ENCODE measurements at places on chromosomes 5 and 9. TPM values are rescaled to one million over a fixed set of nuclear protein-coding genes. Genes with fewer than 3 reads are reported as not detected.

Gene IFNA21
- not detected for total RNA-seq

DNA sequence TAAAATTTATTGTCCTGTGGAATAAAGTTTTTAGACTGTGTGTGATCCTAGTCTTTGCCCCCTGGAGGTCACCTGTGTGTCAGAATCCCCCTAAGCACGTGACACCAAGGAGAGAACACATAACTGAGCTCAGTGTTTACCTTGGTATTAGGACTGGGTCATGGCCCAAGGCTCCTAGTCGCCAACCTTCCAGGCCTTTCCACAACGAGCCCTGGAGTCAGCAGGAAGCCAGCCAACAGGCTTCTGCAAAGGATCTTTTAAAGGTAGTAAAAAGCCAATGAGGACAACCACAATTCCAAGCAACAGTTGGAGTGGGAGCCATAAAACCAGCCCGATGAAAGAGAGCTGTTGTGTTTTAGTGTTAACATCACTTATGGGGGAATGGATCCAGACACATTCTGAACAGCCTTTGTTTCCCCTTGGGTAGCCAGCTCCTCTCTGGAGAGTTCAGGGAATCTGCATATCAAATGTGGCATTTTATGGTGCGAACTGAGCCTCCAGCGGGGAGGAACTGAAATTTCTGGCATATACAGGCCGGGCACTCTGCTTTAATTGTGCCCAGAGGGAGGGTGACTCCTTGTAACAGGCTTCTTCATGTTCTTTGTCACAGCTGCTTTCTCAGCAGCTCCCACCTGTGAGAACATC is 239.9 kb downstream of the FSTL4 start:
- no peak for DNase-seq

GRCh38 chr9:34139477-34140146 is 13.1 kb upstream of the DCAF12 start:
- no peak for DNase-seq

DNA sequence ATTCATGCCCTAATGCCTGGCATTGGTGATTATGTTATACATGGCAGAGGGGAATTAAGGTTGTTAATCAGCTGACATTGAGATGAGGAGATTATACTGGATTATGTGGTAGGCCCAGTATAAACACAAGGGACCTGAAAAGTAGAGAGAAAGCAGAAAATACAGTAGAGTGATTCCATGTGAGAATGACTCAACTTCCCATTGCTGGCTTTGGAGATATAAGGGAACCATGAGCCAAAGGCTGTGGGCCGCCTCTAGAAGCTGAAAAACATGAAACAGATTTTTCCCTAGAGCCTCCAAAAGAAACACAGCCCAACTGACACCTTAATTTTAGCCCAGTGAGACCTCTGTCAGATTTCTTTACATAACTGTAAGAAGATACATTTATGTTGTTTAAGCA is 65.0 kb upstream of the CTXN3 start:
- no peak for DNase-seq

DNA sequence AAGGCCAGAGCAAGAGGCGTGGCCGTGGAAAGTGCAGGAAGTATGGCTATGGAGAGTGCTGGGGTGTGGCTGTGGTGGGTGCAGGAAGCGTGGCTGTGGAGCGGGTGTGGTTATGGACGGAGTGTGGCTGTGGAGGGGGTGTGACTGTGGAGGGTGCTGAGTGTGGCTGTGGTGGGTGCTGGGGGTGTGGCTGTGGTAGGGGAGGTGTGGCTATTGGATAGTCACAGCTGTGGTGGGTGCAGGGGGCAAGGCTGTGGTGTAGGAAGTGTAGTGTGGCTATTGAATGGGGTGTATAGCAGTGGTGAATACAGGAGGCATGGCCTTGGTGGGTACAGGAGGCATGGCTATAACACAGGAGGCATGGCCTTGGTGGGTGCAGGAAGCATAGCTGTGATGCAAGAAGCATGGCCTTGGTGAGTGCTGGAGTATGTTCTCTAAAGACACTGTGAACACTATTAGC is 40.8 kb upstream of the SPATA31C2 start:
- no peak for DNase-seq

DNA sequence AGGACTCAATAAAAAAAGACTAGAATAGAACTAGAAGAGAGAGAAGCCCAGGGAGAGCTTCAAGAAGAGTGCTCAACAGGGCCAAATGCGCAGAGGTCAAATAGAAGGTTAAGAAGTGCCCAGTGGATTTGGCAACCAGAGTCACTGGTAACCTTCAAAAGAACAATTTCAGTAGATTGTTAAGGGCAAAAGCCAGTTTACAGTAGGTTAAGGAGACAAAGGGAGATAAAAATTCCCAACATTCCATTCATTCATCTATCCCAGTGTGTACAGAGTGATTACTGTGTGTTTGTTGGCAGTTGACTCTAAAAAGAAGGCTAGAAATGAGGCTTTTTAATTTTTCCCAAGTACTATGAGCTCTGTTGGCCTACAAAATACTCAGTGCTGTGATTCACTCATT is 69.4 kb downstream of the RIGI start:
- DNase-seq: no peak

- DNase-seq: no peak
Observed at GRCh38 chr9:92648474-92648971, 21.4 kb downstream of the IPPK start.

- DNase-seq: no peak
Observed at GRCh38 chr9:114250235-114250568, 72.7 kb upstream of the ORM1 start.

- peak; percentile 84 for DNase-seq
Observed at GRCh38 chr5:62937661-62938558, 359.3 kb downstream of the LRRC70 start.

Gene SLIT3
- 2.0 TPM for total RNA-seq

DNA sequence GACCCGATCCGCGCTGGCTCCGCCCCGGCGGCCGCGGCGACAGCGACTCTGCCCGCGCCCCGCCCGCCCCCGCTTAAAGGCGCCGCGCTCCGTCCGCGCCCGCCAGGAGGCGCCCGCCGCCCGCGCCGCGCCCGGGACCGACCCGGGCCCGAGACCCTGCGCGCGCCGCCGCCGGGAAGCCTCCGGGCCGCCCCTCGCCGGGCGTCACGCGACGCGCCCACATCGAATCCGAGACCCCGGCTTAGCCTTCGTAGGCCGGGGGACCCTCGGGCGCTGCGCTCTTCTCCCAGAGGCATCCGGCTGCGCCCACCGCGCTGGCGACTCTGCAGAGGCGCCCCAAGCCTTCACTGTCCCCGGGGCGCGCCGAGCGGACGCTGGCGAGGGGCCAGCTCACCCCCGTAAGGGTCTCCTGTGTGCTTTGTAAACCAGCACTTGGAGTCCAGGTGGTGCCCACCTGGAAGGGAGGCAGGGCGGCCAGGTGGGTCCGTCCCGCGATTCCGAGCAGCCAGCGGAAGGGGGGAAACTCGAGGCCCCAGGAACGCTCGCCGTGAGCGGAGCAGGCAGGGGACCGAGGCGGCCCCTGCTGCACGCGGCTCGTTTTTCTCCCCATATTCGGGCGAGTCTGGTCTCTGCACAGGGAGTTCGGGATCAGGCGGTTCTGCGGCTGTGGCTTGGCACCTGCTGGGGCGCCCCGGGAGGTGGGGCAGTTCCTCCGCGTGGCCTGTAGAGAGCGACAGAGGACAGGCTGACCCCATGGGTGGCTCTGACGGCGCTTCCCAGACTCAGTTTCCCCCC is 423 bp upstream of the ABCA2 start:
- peak; percentile 69 for DNase-seq

Gene OR2K2
- not detected for total RNA-seq

- DNase-seq: no peak
Observed at GRCh38 chr5:111116550-111116949, 24.4 kb downstream of the WDR36 start.

- no peak for DNase-seq
Observed at GRCh38 chr9:88274078-88274477, 114.2 kb upstream of the SPIN1 start.

DNA sequence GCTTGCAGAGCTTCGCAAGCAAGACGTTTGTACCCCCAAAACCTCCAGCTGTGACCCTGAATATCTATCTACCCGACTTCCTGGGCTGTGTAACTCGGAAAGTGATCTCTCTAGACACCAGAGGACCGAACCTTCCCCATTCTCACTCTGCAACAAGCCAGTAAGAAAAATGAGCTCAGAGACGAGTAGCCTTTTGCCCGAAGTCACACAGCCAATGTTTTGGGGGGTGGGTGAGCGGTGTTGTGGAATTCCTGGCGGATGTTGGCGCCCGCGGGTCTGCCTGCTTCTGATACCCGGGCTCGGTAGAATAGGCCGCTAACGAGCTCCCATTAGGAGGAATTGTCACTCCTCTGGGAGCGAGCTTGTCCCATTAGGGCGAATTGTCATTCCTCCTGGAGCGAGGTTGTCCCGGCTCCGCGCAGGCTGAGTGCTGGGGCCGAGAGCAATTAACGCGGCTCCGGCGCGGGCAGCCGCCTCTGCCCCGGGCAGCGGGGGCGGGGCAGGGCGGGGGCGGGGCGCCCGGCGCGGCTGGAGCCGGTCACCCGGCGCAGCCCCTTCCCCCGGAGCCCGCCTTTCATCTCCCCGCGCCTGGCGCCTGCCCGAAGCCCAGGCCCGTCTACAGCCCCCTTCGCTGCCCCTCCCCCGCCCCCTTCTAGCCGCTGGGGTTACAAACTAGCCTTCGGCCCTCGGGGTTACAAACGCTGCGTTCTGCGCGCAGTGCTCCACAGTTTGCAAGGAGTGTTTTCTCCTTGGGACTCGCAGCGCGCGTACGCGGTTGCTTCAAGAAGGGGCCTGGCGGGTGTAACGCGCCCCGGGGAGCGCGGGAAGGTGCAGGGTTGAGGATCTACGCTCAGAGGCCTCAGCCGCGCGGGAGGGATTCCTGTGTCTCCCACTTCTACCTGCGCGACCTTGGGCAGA is 3.5 kb upstream of the MSX2 start:
- DNase-seq: peak; percentile 85
